ENCODE measurements at places on chromosomes 16 and 17. TPM values are rescaled to one million over a fixed set of nuclear protein-coding genes. Genes with fewer than 3 reads are reported as not detected.

LCAT gene
- 18.8 TPM for total RNA-seq

DNA sequence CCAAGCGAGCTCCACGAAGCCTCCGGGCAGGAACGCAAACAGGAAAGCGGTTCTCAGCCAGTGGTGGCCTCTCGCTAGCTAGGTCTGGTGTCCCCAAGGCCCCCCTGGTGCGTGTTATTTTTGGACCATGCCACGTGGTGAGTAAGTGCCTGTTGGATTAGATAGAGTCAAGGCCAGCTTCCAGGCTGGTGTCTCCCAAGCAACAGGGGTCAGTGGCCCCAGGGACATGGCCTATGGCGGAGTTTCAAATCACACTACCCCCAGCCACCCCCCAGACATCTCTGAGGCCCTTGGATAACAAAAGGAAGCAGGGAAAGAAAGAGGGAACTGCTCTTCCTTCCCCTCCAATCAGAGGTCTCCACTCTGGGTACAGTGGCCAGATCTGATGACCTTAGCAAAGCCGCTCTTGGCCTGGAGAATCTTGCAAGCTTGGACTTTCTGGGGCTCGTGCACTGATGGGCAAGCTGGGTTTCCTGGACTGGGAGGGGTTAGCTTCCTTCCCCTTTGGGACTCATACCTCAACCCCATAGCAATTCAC, 58.2 kb downstream of the MAF start:
- peak; percentile 77 for DNase-seq

- DNase-seq: no peak
Observed at GRCh38 chr16:51402785-51403184, 251.7 kb upstream of the SALL1 start.

DNA sequence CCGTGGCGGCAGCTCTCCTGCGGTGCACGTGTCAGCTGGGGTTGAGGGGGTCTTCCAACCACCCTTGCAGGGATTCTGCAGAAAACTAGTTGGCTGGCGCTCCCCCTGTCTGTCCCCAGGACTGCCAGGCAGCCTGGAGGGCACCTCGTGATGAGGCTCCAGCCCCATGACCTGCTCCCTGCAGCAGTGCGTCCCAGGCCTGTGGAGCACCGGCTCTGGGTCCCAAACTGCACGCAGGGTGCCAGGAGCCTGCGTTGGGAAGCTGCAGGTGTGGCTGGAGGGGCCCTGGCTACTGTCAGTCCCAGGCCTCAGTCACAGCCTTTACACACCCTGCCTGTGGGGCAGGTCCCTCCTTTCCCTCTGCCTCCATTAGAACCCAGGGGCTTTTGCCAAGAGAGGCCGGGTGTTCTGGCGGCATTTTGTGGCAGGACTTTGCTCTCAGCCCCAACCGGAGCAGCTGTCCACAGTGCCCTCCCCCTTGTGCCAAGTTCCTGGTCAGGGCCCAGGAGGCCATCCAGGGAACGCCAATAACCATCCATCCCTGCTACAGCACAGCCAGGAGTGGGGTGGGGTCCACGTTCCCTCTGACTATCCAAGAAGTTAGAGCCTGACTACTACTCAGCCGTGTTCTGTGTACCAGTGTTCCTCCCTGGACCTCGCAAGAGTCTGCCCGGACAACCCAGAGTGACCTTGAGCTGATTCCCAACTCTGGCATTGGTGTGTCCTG, 9.2 kb downstream of the CHMP6 start:
- DNase-seq: no peak

DNA sequence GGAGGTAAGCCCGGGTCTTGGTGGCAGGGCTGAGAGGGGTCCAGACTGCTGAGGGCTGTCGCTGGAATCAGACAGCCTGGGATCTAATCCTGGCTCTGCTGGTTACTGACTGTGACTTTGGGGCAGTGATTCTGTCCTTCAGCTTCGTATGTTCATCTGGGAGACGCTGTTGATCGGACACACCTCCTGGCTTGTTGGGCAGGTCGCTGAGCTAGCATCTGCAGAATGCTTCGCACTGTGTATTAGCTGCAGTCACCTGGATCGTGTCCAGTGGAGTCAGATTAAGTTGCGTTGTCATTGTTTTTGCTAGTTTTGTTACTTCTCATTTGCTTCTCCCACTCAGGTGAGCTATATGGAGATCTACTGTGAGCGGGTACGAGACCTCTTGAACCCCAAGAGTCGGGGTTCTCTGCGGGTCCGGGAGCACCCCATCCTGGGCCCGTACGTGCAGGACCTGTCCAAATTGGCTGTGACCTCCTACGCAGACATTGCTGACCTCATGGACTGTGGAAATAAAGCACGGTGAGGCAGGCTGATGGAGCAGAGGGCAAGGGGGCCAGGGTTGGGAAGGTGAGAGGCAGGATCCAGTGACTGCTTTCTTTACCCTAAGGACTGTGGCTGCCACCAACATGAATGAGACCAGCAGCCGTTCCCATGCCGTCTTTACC, 4.5 kb downstream of the KIF1C start:
- DNase-seq: no peak

GRCh38 chr16:88351491-88352101, 31.2 kb upstream of the ZNF469 start:
- DNase-seq: no peak

Data from heart right ventricle (tissue), 16 donors.